CD4-positive, alpha-beta T cell (primary cell): ENCODE measurements at places on chromosomes 7 and 10. TPM values are rescaled to one million over a fixed set of nuclear protein-coding genes. Genes with fewer than 3 reads are reported as not detected.

The LRRN3 gene
- 3.8 TPM for total RNA-seq

DNA sequence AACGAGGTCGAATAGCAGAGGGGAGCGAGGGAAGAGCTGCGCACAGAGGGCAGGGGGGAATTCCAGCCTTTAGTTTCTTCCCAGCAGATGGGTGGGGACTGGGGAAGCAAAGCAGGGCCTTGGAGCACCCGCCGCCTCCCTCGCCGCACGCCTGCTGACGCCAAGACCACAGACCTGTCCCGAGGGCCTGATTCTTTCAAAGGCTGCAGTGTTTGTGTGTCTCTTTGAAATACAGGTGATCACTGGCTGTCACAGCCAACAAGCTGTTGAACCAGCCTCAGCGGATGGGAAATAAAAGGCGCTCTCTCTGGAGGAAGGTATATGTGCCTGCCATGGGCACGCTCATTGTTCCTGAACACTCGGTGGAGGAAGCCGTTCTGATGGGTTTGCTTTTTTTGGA, 119.3 kb downstream of the FAM53B start:
- DNase-seq, result no peak
- peaks cover 81% of the 10 kb centered on the region for H3K4me1 ChIP-seq
- H3K4me3 ChIP-seq, result no peak overlapping the region
- peaks cover 29% of the 10 kb centered on the region for H3K36me3 ChIP-seq
- H3K27ac ChIP-seq, result no peak overlapping the region
- no peaks in the 10 kb centered on the region for H3K27me3 ChIP-seq

- H3K27ac ChIP-seq, result no peak overlapping the region
- no peaks in the 10 kb centered on the region for H3K27me3 ChIP-seq
- no peak overlapping the region for H3K4me3 ChIP-seq
- peaks cover 12% of the 10 kb centered on the region for H3K36me3 ChIP-seq
- peaks cover 80% of the 10 kb centered on the region for H3K4me1 ChIP-seq
Measured at GRCh38 chr10:6173203-6173602, 29.5 kb upstream of the PFKFB3 start.

GRCh38 chr7:153475239-153475638, 577.0 kb upstream of the DPP6 start:
- no peak overlapping the region for H3K27ac ChIP-seq
- no peaks in the 10 kb centered on the region for H3K27me3 ChIP-seq
- DNase-seq, result no peak
- H3K4me1 ChIP-seq, result no peaks in the 10 kb centered on the region
- no peaks in the 10 kb centered on the region for H3K36me3 ChIP-seq

The DLX5 gene
- total RNA-seq, result not detected

The METTL27 gene
- 1.6 TPM for total RNA-seq

The FGFR2 gene
- total RNA-seq, result 0.14 TPM

- H3K36me3 ChIP-seq, result peaks cover 2% of the 10 kb centered on the region
- no peak for DNase-seq
- H3K27me3 ChIP-seq, result no peaks in the 10 kb centered on the region
- H3K27ac ChIP-seq, result no peak overlapping the region
- peaks cover 34% of the 10 kb centered on the region for H3K4me1 ChIP-seq
Measured at GRCh38 chr10:4839353-4839752, 13.3 kb downstream of the AKR1E2 start.

The SLC26A3 gene
- not detected for total RNA-seq

- H3K4me1 ChIP-seq, result peaks cover 5% of the 10 kb centered on the region
- no peaks in the 10 kb centered on the region for H3K36me3 ChIP-seq
- H3K4me3 ChIP-seq, result no peak overlapping the region
- DNase-seq, result peak; percentile 24
Measured at GRCh38 chr7:116167177-116167576, 43.2 kb upstream of the TES start.

The SFTPD gene
- total RNA-seq, result not detected

DNA sequence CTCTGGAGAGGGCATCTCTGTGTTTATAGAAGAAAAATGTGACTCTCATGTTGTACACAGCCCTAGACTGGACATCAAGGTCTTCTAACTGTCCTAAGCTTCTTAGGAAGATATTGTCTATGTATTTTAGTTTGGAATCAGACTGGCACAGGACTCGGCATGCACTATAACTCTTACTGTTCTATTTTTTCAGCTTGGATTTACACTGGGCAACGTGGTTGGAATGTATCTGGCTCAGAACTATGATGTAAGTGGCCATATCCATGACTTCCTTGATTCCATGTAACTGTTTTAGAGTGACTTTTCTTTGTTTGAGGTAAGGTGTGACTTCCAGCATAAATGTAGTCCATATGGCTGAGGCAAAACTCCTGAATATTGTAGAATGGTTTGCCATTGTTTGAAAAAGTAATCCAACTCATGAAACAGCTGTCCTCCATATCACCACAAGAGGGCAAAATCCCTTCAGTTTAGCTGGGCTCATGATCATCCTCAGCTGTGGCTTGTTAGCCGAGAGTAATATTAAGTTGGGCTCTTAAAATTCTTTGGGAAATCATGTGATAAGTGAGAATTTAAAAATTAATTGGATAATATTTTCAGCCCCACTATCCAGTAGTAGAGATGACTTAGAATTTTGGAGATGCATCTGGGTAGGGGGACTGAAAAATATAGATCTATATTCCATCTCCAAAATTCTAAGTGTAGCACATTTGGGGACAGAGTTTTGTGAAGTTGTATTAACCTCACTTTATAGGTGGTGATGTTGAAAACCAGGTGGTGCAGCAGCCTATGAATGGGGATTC, 10.4 kb downstream of the STMP1 start:
- H3K36me3 ChIP-seq, result peaks cover 35% of the 10 kb centered on the region
- DNase-seq, result no peak
- no peaks in the 10 kb centered on the region for H3K4me1 ChIP-seq
- no peaks in the 10 kb centered on the region for H3K27me3 ChIP-seq
- no peak overlapping the region for H3K27ac ChIP-seq

The AZGP1 gene
- total RNA-seq, result not detected

GRCh38 chr7:110803602-110804143, 287.3 kb upstream of the LRRN3 start:
- no peaks in the 10 kb centered on the region for H3K27me3 ChIP-seq
- no peak for DNase-seq
- H3K27ac ChIP-seq, result no peak overlapping the region
- no peak overlapping the region for H3K4me3 ChIP-seq

The CYP3A7 gene
- total RNA-seq, result not detected

DNA sequence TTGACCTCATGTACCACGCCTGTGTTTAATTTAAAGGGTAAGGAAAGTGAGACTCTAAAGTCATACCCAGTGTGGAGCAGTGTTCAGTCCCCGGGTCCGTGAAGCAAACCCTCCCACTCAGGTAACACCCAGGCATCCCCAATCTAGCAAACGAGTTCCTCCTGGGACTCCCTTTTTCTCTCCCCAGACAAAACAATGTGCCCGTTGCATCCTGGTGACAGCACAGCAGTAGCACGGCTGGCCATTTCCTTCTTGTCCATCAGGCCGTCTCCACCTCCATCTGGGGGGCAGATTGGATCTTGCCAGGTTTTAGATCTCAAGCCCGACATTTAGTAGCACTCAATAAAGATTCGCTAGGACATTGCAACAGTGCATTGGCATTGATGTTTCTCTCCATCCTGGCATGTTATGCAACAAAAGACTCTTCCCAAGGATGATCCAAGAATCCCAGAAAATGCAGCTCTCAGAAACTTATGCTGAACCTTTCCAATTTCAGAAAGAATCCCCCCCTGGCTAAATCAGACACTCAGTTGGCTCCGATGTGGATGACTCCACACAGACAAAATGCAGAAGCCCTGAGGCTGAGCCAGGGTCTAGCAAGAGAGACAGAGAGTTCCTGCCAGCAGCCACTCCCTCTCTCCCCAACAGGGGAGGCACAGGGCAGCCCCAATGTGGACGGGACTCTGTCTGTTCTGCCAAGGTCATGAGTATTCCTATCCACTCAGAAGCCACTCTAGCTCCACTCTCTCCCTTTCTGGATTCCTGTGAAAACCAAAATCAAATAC, 274.5 kb upstream of the MGMT start:
- no peak overlapping the region for H3K4me3 ChIP-seq
- H3K4me1 ChIP-seq, result no peaks in the 10 kb centered on the region
- no peak overlapping the region for H3K27ac ChIP-seq
- H3K36me3 ChIP-seq, result no peaks in the 10 kb centered on the region

GRCh38 chr7:22183522-22184280, 173.3 kb downstream of the RAPGEF5 start:
- DNase-seq, result no peak
- H3K4me1 ChIP-seq, result no peaks in the 10 kb centered on the region
- no peak overlapping the region for H3K27ac ChIP-seq
- no peaks in the 10 kb centered on the region for H3K27me3 ChIP-seq

The CDK14 gene
- total RNA-seq, result 0.47 TPM

- H3K4me1 ChIP-seq, result no peaks in the 10 kb centered on the region
- no peak overlapping the region for H3K27ac ChIP-seq
- H3K4me3 ChIP-seq, result no peak overlapping the region
- no peak for DNase-seq
- no peaks in the 10 kb centered on the region for H3K36me3 ChIP-seq
Measured at GRCh38 chr7:47511699-47512370, 70.1 kb downstream of the TNS3 start.

DNA sequence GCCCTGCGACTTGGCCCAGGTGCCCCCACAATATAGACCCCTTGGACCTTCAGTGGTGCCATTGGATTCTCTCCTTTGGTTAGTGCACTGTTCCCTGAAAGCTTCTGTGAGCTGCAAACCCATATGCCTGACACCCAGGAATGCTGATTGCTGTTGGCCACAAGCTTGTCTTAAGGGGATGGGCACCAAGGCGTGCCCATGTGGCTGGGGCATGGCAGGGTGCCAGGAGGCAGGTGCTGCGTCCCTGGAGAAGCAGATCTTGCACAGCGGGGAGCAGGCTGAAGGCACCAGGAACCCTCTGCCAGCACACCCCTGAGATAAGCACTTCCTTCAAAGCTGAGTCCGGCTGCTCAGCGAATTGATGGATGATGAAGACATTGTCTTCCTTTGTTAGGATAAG, 411.8 kb downstream of the SDK1 start:
- no peak overlapping the region for H3K27ac ChIP-seq
- H3K36me3 ChIP-seq, result no peaks in the 10 kb centered on the region
- no peaks in the 10 kb centered on the region for H3K27me3 ChIP-seq
- no peak for DNase-seq
- H3K4me1 ChIP-seq, result no peaks in the 10 kb centered on the region

The NKX2-3 gene
- total RNA-seq, result not detected

DNA sequence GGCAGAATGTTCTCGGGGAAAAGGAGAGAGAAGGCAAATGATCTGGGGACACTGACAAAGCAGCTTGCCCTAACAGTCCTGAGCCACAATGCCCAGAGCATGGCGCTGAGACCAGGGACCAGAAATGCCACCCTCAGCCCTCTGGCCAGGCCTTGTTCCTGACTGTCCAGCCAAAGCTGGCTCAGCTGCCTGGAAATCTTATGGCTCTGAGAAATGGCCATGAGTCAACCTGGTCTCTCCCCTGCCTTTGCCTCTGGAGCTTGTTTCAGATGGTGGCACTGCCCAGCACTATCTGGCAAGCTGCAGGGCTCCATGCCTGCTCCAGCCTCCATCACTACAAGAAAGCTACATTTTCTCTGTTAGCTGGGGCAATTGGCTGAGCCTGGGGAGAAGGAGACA, 90.5 kb upstream of the PLXNA4 start:
- H3K36me3 ChIP-seq, result no peaks in the 10 kb centered on the region
- no peak for DNase-seq
- H3K27me3 ChIP-seq, result no peaks in the 10 kb centered on the region
- no peak overlapping the region for H3K27ac ChIP-seq
